ENCODE measurements at places on chromosomes 11 and 22.

GRCh38 chr22:32353292-32353691 lies 4.4 kb upstream of the RFPL3 start:
- no peak for DNase-seq

GRCh38 chr11:34570584-34570983 lies 50.3 kb upstream of the EHF start:
- no peak for DNase-seq

- no peak for DNase-seq
Observed at GRCh38 chr11:37203006-37203405, 605.0 kb upstream of the RAG2 start.

- no peak for DNase-seq
Observed at GRCh38 chr22:26889802-26890201, 232.4 kb downstream of the MIAT start.

- no peak for DNase-seq
Observed at GRCh38 chr22:46026899-46027210, 49.9 kb upstream of the WNT7B start.

DNA sequence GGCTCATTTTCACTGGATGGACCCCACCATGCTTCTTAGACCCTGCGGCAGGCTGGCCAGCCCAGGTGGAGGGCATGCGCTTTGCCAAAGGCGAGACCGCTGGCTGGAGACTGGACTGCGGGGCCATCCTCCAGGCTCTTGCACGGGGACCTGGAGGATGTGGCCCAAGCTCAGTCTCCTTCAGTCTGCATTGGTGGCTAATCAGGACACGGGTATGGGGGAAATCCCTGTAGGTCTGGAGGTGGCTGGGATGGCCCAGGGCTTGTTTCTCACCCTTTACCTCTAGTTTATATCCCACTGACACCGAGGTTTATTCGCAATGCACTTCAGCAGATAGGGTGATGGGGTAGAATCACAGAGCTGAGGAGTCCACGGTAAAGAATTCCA lies 45.0 kb downstream of the BCR start:
- no peak for DNase-seq

DNA sequence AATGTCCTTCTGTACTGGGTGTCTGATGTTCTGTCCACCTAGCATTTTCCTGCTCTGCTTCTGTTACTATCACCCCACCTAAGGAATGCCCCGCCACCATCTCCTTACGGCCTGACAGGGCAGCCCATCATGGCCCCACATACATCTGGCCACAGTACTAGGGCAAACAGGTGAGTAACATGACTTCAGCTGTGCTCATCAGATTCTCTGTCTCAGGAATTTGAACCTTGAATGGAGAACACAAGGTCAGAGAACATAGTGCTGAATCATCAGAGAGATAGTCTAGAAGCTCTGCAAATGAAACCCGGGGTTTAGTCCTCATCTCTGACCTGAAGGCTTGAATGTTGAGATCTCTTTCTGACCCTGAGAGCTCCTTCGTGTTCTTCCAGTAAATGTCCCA lies 32.4 kb downstream of the ZC3H12C start:
- no peak for DNase-seq
